Left cardiac atrium (tissue), 4 donors: ENCODE measurements at places on chromosomes 1 and 21.

GRCh38 chr1:54721719-54722118, 6.1 kb downstream of the TTC4 start:
- no peak for DNase-seq

- no peak for DNase-seq
Measured at GRCh38 chr1:184911103-184911745, 63.1 kb downstream of the NIBAN1 start.

DNA sequence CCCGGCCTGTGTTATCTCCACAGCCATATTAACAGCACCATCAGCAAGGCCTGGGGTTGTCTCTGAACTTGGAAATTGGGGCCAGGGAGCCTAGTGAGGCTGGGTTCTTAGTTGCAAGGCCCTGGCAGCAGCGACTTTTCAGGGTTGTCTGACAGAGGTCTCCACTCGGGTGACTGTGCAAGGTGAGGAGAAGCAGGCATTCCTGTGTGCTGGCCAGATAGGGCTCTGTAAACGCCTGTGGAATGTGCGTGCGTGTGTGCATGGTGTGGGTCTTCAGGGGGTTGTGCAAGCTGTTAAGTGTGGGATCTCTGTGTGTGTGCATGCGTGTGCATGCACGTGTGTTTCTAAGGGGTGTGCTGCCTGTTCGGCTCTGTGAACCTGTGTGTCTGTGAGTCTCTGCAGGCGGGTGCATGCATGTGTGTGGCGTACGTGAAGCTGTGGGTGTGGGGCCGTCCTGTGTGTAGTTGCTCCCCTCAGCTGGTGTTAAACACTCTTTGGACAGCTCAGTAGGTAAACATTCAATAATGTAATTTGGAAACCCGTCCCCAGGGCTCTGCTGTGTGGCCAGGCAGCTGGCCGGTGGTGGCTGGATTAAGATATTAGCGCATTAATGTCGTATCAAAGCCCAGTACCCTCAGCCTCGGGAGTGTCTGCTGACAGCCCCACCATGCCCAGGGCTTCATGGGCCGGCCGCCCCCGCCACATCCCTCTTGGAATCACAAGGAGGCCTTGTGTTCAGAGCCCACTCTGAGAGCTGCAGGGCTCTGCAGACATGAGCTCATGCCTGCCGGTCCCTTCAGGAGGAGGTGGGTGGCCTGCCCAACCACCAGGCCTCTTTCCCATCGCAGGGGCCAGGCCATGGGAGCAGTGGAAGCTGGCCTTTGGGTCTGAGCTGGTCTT, 189.9 kb downstream of the FOXD2 start:
- DNase-seq = no peak

- DNase-seq = no peak
Measured at GRCh38 chr1:8955406-8955805, 9.7 kb downstream of the CA6 start.

DNA sequence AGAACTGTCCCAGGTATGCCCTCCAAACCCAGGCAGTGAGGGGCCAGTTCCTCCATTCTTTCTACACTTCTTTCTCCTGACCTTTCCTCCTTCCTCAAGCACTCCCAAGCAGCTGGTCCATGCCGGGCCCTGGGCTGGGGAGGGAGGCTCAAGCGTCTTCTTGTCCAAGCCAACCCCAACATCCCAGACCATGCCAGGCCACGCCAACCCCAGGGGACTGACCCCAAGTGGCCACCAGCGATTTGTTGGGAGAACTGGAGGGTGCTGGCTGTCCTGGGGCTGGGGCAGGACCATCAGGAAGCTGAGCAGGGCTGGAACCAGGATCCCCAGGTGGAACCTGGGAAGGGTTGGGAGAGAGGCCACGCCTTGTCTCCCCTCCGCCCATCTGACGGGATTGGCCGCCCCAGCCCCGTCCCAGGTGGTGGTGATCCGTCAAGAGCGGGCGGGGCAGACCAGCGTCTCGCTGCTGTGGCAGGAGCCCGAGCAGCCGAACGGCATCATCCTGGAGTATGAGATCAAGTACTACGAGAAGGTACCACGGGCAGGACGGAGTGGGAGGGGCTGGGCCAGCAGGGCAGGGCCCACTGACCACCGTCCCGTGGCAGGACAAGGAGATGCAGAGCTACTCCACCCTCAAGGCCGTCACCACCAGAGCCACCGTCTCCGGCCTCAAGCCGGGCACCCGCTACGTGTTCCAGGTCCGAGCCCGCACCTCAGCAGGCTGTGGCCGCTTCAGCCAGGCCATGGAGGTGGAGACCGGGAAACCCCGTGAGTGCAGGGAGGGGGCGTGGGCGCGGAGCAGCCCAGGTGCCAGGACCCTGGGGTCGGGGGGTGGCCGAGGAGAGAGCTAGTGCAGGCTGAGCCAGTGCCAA, 29.9 kb downstream of the EPHA8 start:
- DNase-seq = no peak

DNA sequence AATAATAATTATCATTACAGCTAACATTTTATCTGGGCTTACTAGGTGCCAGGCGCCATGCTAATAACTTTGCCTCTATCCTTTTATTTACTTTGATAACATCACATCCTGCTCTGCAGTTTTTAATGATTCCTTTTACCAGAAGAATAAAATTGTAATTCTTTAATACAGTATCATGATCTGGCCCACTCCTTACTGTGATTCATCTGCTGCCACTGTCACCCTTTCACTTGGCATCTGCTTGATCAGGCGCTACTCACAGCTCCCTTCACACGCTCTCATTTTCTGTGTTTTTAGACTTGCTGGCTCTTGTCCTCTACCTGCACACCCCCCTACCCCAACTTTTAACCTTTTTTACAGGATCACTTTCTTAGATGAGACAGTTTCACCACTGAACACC, 167.5 kb downstream of the NTMT2 start:
- no peak for DNase-seq

DNA sequence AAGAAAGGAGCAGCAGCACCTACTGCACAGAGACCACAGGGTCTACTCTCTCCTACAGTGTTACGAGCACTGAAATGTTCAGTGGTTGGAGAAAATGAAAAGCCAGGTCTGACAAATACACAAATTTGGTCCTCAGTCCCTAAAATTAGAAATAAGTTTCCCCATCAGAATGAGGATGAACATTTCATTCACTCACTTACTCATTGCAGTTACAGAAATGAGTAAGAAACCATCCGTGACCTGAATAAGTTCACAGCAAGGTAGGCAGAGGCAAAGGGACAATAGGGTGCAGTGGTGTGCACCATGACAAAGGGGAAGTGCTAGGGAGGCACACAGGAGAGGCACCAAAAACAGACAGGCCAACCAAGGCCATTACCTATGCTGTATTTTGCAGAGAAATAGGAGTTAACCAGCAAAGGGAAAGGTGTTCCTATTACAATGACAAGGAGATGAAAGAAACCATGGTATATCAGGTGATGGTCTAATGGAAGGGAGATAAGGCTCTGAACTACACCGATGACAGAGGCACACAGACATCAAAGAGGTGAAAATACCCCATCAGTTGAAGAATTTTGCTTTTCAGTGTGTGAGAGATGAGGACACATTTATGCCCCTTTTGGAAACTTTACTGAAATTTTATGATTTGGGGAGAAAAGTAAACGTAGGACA, 29.4 kb downstream of the VAV3 start:
- DNase-seq = no peak

DNA sequence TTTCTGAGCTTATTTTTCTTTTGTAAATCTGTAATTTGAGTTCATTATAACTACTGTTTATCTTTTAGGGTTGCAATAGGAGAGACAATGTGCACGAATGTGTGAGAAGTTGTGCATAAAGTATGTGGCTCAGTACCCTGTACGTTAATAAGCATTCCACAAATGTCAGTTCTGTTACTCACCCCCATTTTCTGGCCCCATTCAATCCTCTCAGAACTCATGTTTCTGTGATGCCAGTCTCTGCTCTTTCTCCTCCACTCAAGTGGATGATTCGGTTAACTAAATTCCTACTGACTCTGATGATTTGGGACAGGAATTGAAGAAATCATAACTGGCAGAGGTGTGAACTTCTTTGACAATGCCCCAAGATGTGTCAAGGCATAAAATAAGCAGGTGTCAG, 10.2 kb upstream of the DMRTB1 start:
- no peak for DNase-seq

- DNase-seq = no peak
Measured at GRCh38 chr1:203422116-203422515, 53.5 kb upstream of the PRELP start.

DNA sequence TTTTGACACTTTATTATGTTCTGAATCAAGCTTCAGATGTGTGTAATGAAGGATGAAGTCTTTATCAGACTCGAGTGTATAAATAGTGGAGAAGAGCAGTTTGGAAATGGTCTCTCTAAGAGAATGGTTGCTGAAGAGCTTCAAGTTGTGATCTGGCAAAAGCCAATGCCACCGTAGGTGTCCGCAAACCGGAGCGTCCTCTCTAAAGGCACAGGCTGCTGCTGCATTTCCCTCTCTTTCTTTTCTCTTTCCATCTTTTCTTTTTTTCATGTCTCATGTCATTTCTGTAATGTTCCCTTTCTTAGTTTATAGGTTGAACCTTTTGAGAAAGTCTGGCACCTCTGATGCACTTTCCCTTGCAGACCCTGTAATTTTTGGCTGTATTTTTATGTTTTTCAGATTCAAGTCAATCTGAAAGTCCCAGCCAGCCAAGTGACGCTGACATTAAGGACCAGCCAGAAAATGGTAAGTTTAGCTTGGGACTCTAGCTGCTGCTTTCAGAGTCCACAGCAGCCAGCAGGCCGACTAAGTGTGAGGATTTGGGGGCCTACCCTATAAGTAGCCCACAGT, 194.8 kb downstream of the NFIA start:
- peak; percentile 34 for DNase-seq

GRCh38 chr1:66947267-66947666, 22.5 kb downstream of the MIER1 start:
- DNase-seq = no peak

- DNase-seq = no peak
Measured at GRCh38 chr1:218498056-218498938, 153.2 kb downstream of the TGFB2 start.

DNA sequence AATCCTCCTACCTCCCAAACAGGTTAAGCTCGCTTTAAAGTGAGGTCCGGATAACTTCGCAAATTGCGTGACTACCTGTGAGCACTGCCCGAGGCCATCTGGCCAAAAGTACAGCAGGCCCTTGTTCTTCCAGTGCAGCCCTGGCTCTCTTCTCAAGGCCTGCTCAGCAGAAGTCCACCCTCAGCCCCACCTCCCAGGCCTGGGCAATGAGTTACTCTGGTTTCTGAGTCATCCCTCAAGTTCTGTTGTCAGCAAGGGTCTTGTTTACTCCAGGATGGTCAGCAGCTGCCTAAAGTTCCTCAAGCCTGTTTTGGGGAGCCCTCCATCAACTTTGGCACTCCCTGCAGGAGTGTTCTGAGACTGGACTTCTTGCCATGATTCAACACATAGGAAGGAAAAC, 101.7 kb downstream of the BCAR3 start:
- no peak for DNase-seq

DNA sequence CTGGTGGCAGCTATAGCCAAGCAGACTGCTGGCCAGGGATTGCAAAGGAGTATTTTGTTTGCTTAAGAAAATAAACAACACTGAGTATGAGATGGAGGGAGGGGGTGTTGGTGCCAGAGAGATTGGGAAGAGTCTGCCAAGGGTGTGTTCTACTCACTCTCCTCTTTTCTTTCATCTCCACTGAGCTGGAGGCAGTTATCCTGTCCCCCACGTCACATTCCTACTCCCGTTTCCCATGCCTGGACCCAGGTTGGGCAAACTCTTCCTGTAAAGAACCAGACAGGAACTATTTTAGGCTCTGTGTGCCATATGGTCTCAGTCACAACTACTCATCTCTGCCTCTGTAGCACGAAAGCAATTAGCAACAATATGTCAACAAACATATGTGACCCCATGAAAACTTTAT, 1.4 kb upstream of the IL24 start:
- no peak for DNase-seq

DNA sequence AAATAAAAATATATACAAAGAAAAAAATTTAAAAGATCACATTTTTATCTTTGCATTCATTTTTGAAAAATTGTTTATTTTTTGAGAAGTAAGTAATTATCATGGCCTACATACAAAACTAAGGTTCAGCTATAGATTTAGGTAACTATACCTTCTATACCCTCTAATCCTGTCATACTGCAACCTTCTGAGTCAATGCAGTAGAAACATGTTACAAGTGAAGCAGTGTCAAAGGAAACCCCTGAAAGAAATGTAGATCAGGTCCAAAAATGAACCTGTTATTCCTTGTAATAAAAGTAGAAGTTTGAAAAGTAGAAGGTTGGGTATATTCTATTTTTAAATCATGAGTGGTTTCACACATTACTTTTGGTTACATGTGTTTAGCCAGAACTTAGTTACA, 51.3 kb downstream of the PTGS2 start:
- DNase-seq = no peak

DNA sequence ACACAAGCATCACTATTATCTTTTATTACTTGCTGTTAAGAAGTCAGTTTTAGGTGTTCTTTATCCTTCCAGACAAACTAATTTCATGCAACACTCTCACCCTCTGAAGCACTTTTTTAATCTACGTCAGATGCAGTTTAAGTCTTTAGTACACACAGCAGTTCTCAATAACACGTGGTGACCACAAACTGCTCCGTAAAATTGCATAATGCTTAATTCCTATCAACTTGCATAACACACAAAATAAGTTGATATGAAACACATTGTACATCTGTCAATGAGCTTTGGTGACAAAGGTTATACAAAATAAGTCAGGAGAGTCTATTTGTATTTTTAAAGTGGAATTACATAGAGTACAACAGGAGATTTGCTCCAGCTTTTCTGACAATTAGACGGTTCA, 140.9 kb upstream of the ETS2 start:
- no peak for DNase-seq

DNA sequence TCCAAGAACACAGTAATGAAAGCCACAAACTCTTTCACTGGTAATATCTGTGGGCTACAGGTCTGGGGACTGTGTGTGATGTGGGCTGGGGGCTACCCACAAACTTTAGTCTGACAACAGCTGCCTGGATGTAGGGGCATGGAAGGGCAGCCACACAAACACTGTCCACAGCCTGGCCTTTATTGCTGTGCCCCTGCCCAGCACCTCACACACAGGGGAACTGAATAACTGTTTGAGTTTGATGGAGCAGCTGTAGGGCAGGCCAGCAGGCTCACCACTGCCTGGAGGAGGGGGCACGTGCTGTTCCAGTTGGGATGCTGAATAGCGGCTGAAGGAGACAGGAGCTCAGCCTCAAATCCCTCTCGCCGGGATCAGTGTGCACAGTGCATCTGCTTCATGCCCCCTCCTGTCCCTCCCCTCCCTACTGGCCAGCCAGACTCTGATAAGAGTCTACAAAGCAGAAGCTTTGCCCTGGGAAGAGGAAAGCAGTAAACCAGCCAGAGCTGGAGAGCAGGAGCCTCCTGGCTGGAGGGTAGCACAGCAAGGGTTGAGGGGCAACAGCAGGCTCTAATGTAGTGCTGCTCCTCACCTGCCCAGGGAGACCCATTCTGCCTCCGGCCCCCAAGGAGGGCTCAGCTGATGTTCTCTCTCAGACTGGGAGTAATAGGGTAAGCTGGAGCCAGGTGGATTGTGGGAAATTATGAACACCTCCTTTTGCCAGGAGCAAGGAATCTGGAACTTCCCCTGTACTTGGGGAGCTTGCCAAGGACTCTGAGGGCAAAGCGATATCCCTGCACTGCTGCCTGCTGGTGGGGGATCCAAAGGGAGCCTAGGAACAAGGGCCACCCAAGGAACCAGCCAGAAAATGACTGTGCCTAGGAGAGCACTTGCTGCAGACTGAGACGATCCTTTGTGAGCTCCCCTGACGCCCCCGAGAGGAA, 70.2 kb upstream of the GOLT1A start:
- peak; percentile 41 for DNase-seq
